Lung microvascular endothelial cell (primary cell): ENCODE measurements at places on chromosomes 12 and 14.
A peak's percentile ranks its signal among the peaks of the same experiment; 100 is the strongest.

DNA sequence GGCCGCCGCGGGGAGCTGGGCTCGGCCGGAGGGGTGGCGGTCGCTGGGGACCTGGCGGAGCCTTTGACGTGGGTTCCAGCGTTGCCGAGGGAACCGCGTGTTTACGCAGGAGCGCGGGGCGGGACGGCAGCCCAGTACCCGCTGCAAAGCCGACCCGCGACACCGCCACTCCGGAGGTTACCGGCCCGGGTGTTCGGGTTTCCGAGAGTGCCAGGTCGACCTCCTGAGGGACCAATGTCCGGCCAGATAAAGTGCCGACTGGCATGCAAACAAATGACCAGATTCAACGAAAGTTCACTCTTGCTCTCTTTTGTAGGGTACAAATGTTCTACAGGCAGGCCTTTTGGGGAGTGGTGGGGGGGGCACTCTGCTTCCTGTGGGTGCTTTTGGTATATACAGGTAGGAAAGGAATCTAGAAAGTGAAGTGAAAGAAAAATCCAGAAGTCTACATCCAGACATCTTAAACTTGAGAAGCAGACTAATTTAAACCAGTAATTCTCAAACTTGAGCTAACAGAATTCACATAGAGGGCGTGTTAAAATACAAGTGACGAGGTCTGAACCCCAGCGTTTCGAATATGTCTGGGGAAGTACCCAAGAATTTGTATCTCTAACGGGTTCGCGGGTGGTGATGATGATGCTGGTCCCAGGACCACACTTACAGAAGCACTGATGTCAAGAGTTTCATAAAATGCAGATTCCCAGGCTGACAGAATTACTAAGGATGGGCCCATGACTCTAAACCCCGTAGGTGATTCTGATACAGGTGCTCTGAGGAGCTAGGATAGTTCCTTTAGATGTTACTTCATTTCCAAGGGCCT, at the start of gene GPR135:
Gene GPR135, minus strand, starts transcription at position 65 of the 820 bp plus-strand sequence. CDS start 154 bp downstream, outside the sequence.
- no peak for DNase-seq

DNA sequence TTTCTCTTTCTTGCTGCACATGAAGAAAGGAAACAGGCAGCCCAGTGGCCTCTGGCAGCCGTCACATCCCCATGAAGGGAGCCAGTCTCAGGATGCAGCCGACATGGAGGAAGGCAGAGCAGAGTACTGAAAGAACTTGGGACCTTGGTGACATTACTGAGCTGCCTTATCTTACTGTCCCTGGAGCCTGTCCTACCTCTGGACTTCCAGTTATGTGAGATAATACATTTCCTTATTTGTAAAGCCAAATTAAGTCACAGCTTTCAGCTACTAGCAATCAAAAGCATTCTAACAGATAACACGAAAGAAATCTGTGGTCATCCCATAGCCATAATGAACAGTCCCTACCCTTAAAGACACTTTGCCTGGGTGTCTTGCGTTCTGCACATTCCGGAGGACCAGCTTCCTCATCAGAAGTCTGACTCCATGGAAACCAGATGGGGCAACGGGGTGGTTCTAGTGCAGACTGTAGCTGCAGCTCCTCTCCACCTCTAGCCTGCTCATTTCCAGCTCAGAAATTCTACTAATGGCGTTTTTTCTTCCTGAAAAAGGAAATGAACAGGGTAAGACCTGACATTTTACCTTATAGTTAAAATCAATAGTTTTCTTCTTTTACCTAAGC, 7.8 kb upstream of the EGLN3 start:
- no peak for DNase-seq

DNA sequence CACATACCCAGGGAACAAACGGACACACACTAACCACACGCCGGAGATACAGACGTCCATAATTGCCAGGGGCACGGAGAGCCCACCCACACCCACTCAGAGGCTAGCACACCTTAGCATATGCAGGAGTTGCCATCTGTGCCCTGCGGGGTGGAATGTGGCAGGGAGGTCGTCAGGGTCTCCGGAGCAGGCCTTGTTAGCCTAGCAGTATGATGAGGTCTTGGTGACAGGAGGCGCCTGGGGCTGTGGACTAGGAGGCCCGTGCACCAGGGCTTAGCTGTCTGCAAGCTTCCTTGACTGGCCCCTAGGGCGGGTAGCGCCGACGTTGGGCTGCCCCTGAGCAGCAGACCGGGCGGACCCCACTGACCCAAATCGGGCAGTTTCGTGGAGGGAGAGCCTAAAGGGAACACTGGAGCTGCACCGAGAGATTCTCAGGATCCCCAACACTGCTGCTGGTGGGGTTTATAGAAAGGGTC, 10.0 kb downstream of the STAC3 start:
- DNase-seq, result no peak

DNA sequence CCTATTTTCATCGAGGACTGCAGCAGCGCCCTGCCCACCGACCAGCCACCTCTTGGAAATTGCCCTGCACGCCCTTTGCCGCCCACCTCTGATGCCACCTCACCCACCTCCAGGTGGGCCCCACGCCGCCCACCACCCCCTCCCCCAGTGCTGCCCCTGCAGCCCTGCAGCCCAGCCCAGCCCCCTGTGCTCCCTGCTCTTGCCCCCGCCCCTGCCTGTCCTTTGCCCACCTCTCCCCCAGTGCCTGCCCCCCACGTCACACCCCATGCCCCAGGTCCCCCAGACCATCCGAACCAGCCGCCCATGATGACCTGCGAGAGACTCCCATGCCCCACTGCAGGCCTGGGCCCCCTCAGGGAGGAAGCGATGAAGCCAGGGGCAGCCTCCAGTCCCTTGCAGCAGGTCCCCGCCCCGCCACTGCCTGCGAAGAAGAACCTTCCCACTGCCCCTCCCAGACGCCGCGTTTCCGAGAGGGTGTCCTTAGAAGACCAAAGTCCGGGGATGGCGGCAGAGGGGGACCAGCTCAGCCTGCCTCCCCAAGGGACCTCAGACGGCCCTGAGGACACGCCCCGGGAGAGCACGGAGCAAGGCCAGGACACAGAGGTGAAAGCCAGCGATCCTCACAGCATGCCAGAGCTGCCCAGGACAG, 96.5 kb downstream of the LGMN start:
- DNase-seq, result no peak

GRCh38 chr12:118822512-118822911, 158.8 kb upstream of the SRRM4 start:
- no peak for DNase-seq

DNA sequence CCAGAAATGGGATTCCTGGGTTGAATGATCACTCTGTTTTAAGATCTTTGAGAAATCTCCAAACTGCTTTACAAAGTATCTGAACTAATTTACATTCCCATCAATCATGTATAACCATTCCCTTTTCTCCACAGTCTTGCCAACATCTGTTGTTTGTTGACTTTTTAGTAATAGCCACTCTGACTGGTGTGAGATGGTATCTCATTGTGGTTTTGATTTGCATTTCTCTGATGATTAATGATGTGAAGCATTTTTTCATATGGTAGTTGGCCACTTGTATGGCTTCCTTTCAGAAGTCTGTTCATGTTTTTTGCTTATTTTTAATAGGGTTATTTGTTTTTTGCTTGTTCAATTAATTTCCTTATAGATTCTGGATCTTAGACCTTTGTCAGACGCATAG, 211.8 kb upstream of the AVPR1A start:
- no peak for DNase-seq

DNA sequence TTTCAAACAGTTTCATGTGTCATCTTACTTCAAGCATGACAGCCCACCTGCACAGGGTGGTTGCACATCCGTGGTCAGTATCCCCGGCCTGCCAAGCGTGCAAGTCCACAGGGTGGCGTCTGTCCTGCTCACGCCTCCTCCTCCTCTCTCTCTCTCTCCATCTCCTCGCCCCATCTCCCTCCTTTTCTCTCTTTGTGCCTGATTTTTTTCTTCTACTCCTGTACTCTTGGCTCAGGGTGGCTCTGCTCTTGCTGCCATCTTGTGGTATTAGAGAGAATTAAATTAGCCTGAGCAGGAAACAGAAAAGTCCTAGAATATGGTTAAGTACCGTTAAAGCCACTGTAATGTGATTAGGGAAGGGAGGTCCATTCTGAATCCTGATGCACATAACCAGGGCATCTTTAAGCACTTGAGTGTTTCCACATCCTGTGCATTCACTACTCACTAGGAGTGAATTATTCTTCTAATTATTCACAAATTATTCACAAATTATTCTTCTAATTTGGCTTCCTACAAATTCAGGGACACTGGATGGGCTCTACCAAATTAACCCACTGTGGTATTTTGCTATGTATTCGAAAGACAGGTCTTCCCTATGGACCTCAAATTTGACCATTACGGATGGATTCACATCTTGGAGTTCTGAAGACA, 25.5 kb upstream of the DTX1 start:
- DNase-seq, result peak; percentile 76

- DNase-seq, result peak; percentile 91
Measured at GRCh38 chr12:108689314-108690190, 41.8 kb downstream of the CORO1C start.

DNA sequence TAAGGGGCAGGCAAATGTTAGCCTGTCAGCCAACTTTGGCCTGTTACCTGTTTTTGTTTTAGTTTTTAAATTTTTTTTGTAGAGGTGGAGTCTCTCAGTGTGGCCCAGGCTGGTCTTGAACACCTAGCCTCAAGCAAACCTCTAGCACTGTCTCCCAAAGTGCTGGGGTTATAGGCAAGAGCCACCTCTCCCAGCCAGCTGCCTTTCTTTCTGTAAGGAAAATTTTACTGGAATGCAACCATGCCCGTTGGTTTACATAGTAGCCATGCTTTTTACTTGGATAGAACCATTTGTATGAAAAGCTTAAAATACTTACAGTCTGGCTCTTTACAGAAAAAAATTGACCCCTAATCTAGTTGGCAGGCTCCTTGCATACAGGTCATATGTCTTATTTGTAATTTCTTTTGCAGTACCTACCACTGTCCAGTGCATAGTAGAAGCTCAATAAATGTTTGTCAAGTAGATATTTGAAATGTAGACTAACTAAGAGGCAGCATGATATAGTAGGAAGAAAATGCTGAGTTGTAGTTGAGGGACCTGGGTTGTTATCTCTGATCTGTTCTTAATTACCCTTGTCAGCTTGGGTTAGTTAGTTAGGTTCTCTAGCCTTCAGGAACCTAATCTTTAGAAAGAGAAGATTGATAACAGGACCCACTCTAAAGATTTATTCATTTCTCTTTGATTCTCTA, 4.7 kb downstream of the MDM2 start:
- no peak for DNase-seq

- DNase-seq, result no peak
Measured at GRCh38 chr14:64960762-64961276, 11.3 kb downstream of the RAB15 start.

- DNase-seq, result peak; percentile 59
Measured at GRCh38 chr12:49089821-49090773, 4.5 kb downstream of the DHH start.

DNA sequence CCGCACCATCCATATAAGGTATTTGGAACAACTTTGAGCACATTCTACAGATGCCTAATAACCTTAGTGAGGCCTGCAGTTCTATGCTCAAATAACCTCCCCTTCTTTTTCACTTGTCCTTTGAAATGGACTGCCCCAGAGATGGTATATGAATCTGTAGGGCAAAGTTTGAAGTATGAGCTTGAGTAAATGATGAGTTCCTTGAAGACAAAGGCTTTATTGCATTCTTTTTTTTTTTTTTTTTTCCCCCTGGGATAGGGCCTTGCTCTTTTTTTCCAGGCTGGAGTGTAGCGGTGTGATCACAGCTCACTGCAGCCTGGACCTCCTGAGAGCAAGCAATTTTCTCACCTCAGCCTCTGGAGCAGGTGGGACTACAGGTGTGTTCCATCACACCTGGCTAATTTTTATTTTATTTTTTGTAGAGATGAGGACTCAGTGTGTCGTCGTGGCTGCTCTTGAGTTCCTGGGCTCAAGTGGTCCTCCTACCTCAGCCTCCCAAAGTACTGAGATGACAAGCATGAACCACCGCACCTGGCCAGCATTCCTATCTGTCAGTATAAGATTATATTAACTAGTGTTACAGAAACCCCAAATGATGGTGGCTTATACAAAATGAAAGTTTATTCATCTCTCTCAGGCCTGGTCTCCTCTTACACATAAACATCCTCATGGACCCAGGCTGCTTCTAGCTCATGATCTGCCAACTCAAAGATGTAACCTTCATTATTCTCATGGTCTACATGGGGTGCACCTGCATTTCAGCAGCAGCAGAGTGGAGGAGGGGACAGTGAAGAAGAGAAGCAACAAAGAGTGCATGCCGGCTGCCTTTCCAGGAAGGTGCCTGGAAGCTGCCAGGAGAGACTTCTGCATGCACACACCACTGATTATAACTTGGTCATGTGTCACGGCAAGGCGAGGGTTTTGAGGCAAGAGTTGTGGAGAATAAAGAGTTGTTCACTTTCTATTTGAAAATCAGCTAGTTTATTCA, 101.4 kb downstream of the DUSP16 start:
- DNase-seq, result no peak

DNA sequence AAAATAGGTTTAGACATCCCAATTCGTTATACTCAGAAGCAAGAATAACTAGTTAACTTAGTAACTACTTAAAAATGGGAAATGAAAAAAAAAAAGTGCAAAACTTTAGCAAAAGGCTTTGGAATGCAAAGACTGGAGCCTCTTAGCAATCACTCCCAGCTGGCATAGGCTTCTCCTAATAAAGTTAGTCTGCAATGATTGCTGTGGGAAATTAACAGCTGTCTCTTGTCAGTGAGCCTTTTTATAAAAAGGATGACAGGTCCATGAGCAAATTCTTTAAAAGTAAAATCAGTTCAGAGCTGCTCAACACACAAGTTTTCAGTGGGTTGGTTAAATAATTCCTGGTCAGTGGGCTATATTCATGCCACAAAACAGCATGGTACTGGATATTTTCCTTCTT, 7.4 kb upstream of the SYCP3 start:
- DNase-seq, result no peak

- no peak for DNase-seq
Measured at GRCh38 chr14:74988993-74989392, 13.7 kb upstream of the EIF2B2 start.

- no peak for DNase-seq
Measured at GRCh38 chr14:61109288-61109687, 128.2 kb downstream of the SLC38A6 start.

- DNase-seq, result peak; percentile 21
Measured at GRCh38 chr14:91858536-91859275, 8.6 kb downstream of the TC2N start.

DNA sequence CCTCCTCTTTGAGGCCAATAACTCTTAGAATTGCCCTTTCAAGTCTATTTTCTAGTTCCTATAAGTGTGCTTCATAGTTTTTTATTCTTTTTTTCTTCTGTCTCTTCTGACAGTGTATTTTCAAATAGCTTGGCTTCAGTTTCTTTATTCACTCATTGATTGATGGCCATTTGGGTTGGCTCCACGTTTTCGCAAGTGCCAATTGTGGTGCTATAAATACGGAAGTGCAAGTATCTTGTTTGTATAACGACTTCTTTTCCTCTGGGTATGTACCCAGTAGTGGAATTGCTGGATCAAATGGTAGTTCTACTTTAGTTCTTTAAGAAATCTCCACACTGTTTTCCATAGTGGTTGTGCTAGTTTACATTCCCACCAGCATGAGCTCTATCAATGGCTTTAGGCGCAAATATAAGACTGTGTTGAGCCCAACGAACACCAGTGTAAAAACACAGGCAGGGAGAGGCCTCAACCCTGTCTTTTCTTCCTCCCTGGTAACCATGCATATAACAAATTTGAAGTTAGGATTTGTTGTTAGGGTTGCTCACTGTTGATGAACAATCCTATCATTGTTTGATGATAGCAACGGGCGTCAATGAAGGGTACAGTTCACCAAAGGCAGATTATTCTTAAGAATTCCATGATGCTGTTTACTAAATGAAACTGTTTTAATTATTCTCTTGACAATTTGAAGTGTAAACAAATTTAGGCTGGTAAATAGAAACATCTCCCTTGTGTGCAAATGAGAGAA, 13.3 kb upstream of the LMNTD1 start:
- no peak for DNase-seq
